GM23248 (cell line): ENCODE measurements at places on chromosomes 1 and 21.

- peak; percentile 74 for DNase-seq
- H3K27me3 ChIP-seq: no peaks in the 10 kb centered on the region
- H3K36me3 ChIP-seq: no peaks in the 10 kb centered on the region
- H3K27ac ChIP-seq: no peak overlapping the region
Observed at GRCh38 chr1:177945943-177946650, 23.8 kb downstream of the SEC16B start.

- no peaks in the 10 kb centered on the region for H3K36me3 ChIP-seq
- no peak overlapping the region for H3K27ac ChIP-seq
- DNase-seq: no peak
- H3K4me3 ChIP-seq: no peak overlapping the region
- H3K27me3 ChIP-seq: no peaks in the 10 kb centered on the region
Observed at GRCh38 chr1:227604446-227604845, 41.1 kb downstream of the ZNF678 start.

DNA sequence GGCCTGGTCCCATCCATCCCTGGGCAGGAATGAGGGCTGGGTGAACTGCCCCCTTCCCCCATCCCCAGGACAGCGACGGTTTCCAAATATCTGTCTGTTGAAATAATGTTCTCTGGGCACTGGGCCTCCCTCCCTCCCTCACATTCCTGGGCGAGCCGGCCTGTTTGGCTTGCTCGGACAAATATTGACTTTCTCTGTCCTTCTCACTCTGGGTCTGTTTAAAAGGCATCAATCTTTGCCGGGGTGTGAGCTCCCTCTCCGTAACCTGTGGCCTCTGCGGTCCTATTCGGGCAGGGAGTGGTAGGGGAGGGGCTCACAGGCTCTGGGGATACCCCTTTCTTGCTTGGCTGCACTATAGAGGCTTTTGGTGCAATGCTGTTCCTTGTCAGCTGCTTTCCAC lies 40.2 kb downstream of the FOXD2 start:
- H3K36me3 ChIP-seq: no peaks in the 10 kb centered on the region
- H3K27me3 ChIP-seq: peaks cover 10% of the 10 kb centered on the region
- no peaks in the 10 kb centered on the region for H3K4me1 ChIP-seq

DNA sequence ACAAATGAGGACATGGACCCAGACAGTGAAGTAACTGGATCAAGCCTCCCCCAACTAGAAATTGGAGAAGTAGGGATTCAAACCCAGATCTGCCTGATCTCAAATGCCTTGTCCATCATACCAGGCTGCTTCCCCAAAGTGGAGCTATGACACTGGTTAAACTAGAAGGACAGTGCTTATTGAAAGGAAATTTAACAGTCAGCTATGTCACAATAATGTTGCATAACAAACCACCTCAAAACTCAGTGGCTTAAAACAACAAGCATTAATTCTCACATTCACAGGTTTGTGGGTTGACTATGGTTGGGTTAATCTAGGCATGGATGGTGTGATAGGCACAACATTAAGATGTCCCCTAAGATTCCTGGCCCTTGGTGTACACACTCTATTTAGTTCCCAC lies 107.1 kb downstream of the TAS1R2 start:
- H3K36me3 ChIP-seq: no peaks in the 10 kb centered on the region
- H3K4me1 ChIP-seq: no peaks in the 10 kb centered on the region
- H3K27ac ChIP-seq: no peak overlapping the region
- DNase-seq: no peak
- H3K27me3 ChIP-seq: no peaks in the 10 kb centered on the region
- H3K4me3 ChIP-seq: no peak overlapping the region

DNA sequence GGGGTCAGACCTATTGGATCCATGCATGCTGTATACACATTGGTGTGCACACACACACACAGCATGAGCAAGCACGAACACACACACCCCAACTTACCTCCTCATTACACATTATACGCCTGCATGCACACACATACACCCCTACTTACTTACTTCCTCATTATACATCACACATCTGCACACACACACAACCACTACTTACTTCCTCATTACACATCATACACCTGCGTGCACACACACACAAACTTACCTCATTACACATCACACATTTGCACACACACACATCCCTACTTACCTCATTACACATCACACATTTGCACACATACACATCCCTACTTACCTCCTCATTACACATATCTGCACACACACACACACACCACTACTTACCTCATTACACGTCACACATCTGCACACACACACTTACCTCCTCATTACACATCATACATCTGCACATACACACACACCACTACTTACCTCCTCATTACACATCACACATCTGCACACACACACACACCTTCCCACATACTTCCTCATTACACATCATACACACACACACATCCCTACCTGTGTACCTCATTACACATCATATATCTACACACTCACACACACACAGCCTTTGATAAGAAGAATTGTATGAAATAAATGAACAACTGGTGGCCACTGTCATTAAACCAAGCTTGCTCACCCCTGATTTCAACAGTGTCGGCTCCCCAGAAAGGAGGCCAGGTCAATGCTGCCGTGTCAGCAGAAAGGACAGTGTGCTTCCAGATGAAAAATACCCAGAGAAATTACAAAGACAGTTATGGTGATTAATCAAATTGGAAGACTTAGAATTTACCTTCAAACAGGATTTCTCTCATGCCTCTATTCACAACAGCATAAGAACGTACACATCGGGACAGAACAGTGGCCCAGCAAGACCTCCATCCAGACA lies 117.8 kb downstream of the SETD4 start:
- H3K4me1 ChIP-seq: no peaks in the 10 kb centered on the region
- DNase-seq: no peak
- no peak overlapping the region for H3K4me3 ChIP-seq

GRCh38 chr1:205255941-205256780 lies 28.4 kb downstream of the TMCC2 start:
- H3K4me3 ChIP-seq: no peak overlapping the region
- no peaks in the 10 kb centered on the region for H3K27me3 ChIP-seq
- H3K36me3 ChIP-seq: no peaks in the 10 kb centered on the region
- H3K4me1 ChIP-seq: peaks cover 4% of the 10 kb centered on the region; the same call in 1 of the 2 replicates
- no peak overlapping the region for H3K27ac ChIP-seq
- peak; percentile 88 for DNase-seq
